ENCODE measurements at places on chromosomes 4 and X.

- no peak for DNase-seq
Observed at GRCh38 chr4:182764137-182764536, 153.0 kb downstream of the DCTD start.

DNA sequence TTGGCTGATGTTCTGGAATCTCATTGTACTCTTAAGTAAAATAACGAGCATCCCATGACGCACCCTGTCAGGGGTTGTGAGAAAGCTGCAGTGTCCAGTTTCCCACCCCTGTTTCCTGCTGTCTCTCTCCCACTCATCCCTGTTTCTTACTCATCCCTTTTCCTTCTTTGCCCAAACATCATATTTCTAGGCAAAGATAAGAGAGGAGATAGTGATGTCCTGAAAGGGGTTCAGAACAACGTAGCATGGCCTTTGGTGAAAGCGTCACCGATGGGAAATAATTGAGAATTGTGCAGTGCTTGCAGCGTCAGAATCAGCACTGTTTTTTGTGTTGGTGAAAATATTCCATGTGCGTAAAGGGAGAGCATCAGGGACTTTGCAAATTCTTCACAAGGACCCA, 23.5 kb upstream of the TMEM165 start:
- DNase-seq, result no peak

GRCh38 chr4:150261571-150261970, 183.3 kb downstream of the DCLK2 start:
- DNase-seq, result no peak

GRCh38 chr4:141090473-141090872, 42.8 kb downstream of the RNF150 start:
- DNase-seq, result no peak

- DNase-seq, result no peak
Observed at GRCh38 chr4:44674471-44674870, 3.7 kb upstream of the GUF1 start.

DNA sequence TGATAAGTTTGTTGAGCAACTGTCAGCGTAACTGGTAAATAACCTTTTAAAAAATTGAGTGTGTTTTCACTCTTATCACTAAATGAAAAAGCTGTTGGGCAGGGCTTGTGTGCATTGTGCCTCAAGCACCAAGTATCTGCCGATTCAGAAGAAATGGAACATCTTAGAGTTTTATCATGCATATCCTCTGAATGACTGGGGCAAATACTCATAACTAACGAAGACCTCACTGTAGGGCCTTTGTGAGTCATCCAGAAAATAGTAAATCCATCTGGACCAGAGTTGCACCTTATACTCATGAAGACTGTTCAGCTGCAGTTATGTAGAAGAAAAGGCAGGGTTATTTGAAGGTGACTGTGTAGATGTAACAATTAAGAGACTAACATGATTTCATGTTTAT, 222.1 kb downstream of the CAMK2D start:
- DNase-seq, result no peak

GRCh38 chr4:109755656-109756055, 25.8 kb upstream of the PLA2G12A start:
- DNase-seq, result no peak

DNA sequence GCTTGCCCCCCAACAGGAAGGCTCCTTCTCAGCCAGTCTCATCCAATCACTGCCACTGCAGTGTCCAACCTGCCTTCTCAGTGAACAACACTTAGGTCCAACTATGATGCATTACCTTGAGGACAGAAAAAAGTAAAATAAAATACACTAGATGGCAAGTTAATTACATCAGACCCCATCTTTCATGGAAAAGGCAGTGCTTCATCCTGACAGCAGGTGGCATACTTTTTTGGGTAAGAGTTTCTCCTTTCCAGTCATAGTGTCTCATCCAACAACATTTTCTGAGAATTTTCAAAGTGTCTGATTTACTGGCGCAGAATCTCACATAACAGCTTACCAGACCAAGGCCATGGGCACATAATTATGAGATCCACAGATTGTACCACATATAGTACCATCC, 1742.8 kb downstream of the PCDH7 start:
- DNase-seq, result no peak

DNA sequence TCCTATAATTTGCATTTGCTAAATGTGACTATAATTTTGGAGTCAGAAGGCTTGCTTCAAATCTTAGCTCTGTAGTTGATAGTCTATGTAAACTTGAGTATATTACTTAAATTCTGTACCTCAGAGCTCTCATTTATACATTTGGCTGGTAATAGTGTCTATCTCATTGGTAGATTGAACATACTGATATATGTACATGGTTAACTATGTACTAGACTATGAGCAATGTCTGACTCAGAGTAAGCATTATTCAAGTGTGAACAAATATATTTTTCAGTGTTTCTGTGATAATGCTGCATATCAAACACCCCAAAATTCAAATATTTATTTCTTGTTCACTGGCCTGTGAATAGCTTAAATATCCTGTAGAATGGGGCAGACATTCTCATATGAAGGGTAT, 1568.9 kb upstream of the PABPC4L start:
- no peak for DNase-seq

- no peak for DNase-seq
Observed at GRCh38 chr4:154743683-154744340, at the start of gene LRAT. TSS of gene LRAT (plus strand) at chr4:154744000. CDS start at chr4:154744327, 327 bp downstream.

GRCh38 chr4:149293046-149293649, 522.5 kb downstream of the IQCM start:
- DNase-seq, result no peak

DNA sequence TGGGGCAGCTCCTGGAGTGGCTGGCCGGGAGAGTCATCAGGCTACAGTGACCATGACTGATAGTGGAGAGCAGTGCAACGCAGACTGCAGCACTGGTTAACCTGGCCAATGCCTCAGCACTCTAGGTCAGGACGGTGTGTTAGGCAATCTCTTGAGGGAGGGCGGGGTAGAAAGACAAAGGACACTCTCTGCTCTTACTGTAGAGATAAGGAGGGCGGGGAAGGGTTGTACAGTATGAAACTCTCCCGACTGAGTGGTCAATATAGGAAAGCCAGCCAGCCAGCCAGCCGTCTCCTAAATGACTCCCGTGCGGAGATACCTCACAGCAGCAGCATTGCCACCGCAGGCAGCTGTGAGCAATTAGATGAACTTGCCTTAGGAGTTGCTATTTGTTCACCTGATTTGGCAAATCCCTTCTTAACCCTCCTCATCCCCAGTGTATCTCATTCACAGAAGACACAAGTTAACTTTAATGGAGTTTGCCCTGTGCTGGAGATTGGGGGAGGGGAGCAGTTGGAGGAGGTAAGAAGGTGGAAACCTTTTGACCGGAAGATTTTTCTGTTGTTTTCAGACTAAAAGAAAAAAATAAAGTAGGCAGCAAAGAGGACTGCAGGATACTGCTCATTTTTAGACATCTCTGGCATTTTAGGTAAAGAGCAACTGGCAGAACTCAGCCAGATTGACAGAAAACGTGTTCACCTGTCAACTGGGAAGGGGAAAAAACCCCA, 330.5 kb downstream of the HNRNPD start:
- DNase-seq, result no peak

- no peak for DNase-seq
Observed at GRCh38 chr4:184553891-184554290, 79.5 kb upstream of the IRF2 start.

GRCh38 chr4:110163327-110164069, 34.9 kb downstream of the ELOVL6 start:
- DNase-seq, result no peak

GRCh38 chr4:48752246-48752645, 27.8 kb downstream of the FRYL start:
- no peak for DNase-seq

DNA sequence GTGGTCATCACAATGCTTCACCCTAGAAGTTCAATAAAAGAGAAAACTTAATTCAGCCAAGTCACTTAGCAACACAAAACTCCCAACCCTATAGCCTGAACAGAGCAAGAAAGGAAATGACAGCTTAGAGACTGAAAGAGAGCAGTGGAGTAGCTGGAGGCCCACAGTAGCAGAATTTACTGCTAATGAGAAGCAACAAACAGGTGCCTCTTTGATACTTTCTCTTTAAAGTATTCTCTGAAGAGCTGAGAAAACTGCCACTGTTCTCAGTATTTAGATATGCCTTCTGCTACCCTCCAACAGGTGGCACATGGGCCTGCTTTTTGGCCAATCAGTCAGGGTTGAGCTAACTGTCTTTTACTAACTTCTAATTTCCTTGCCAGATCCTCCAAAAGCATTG, 240.0 kb downstream of the GPC3 start:
- no peak for DNase-seq

- DNase-seq, result no peak
Observed at GRCh38 chr4:150135134-150135772, 57.0 kb downstream of the DCLK2 start.

DNA sequence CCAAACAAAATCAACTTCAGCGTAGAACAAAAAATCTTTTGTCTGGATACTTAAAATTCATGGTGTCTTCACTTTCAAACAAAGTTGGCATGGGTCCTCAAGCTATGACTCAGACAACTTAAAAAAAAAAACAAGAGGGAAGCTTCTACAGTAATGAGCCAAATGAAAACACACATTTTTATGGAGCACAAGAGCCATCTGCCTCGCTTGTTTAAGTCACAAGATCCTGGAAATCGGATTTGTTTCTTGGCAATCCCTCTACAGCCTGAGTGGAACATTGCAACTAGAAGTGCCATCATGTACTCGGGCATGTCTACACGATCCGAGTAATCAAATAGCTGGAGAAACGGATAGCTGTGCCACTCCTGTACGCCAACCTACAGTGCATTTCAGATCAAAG, 22.6 kb downstream of the LAMP2 start:
- no peak for DNase-seq

GRCh38 chr4:73991742-73992000, 3.7 kb upstream of the PPBP start:
- DNase-seq, result no peak

DNA sequence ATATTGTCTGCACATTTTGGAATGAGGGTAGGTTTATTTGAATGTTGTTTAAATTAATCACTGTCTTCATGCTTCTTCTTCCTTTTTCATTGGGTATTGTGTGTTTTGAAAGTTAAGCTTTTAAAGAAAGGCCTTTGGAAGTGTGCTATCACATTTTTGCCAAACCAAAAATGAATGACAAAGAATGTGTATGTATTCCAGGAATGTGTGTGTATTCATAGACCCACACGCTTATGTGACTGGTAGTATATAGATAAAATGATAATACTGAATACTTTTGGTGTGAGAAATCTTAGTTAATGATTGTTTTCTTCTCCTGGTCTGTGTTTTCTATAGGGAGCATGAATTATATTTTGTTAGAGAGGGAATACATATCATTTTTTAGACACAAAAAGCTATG, 404.4 kb downstream of the TLL1 start:
- no peak for DNase-seq

GRCh38 chrX:125405339-125405738, 85.7 kb downstream of the TEX13C start:
- DNase-seq, result no peak

GRCh38 chrX:44093431-44093830, 120.2 kb upstream of the NDP start:
- no peak for DNase-seq

DNA sequence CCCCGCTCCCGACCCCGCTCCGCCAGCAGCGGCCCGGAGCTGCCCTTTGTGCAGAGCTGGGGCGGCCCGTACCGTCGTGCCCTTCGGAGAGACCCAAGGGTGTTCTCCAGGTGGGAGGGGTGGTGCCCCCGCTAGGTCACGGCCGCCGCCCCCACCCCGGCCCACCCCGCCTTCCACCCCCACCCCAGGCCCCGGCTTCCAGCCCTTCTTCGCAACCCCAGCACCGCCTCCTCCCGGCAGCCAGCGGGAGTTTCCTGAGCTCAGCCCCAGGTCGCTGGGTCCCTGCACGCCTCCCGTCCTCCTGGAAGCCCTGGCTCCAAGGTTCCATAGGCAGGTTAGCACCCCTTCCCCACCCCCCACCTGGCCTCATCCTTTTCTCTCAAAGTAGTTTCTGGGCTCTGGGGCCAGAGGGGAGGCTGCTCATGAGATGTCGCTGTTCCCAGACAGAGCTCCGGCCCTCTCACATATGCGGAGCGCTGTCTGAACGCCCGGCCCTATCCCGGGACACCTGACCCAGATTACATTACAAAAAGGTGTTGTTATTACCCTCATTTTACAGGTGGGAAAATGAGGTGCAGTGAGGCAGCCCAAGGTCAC, 25.2 kb upstream of the FGFR3 start:
- no peak for DNase-seq

GRCh38 chr4:117577686-117578311, 456.5 kb upstream of the NDST3 start:
- DNase-seq, result no peak

DNA sequence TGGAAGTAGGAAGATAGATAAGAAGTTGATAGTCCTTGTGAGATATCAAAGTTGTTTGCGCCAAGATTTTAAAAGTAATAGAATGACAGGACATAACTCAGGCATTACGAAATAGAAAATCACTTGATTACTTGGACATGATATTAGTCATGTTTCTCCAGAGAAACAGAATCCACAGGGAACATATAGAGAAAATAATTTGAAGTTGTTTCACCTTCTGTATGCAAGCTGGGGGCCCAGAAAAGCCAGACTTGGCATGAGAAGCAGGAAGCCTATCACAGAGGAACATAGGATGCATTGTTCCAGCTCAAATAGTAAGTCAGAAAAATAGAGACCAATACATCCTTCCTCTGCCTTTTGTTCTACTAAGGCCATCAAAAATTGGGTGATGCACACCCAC, 715.9 kb downstream of the TECRL start:
- no peak for DNase-seq

DNA sequence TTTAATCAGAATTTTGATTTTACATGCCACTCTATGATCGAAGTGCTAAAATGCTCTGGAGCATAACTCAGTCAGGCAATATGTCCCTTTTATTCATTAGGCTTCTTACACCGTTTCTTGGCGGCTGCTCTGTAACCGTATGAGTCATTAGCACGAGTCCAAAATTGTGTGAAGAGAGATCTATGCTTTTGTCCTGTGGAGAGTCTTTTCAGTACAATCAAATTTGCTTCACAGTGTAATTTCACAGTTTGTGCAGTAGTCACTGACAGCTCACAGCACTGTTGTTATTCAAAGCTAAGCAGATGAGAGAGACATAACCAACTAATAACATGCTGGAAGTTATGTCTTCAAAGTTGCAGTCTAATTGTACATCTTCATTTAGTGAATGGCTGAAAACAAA, 167.8 kb downstream of the PCDH10 start:
- DNase-seq, result no peak

DNA sequence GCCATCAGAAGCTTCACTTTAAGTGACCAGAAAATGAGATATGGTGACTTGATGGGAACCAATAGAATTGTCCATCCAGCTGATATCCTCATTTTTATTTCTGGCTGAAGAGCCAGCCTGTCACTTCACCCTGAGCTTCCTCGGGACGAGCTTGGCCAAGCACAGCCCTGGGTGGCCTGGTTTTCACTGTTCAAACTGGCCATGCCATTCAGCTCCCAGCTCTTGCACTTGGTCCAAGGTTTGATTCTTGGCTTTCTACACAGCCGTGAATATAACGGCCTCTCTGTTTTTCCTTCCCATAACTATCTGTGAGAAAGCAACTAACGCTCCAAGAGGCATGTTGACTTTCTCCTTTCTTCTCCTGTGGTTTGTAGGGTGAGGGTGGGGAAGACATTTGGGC, 71.9 kb downstream of the LIMCH1 start:
- DNase-seq, result no peak
